Upper lobe of left lung (tissue), 6 donors: ENCODE measurements at places on chromosomes 1 and 21. TPM values are rescaled to one million over a fixed set of nuclear protein-coding genes. Genes with fewer than 3 reads are reported as not detected.

GRCh38 chr1:73096841-73097240 lies 814.5 kb upstream of the NEGR1 start:
- no peaks in the 10 kb centered on the region for H3K36me3 ChIP-seq
- no peak overlapping the region for H3K27ac ChIP-seq
- no peak for DNase-seq
- H3K4me3 ChIP-seq = no peak overlapping the region
- H3K27me3 ChIP-seq = no peaks in the 10 kb centered on the region

DNA sequence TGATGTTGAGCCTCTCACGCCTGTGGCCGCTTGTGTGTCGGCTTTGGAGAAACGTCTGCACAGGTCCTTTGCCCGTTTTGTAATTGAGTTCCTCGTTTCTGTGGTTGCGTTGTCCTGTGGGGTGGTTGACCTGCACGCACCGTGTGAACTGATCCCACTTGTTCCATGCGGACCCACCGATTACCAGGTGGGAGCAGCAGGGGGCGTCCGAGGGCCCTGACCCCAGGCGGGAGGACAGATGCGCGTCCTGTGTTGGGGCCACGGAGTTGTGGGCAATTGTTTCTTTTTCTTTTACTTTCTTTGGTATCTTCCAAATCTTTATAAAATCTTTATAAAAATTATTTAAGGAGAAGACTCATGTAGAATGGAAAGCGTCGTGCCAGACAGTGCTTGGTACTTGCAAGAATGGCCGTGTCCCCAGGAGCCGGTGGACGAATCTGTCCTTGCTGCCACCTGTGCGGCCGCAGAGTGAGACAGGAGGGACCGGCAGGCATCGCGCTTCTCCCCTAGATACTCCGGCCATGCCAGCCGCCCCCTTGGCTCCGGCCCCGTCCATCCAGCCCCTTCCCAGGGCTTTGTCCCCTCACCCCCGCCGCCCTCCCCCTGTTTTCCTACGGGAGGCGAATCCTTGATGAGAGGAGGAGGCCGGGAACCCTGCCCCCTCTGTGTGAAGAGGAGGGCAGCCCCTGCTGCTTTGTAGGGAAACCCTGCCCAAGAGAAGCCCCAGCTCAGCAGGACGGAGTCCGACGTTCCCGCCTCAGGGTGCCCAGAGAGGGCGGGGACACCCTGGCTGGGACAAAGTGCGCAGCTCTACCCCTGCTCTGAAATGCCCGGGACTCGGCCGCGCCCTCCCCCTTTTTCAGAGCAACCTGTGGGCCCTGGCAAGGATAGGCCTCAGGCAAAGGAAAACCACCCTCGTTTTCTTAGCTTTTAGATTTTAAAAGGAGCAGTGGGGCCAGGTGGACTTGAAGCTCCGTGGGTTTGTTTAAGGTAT lies 41.7 kb downstream of the PRKCZ start:
- no peaks in the 10 kb centered on the region for H3K36me3 ChIP-seq
- H3K4me3 ChIP-seq = no peak overlapping the region
- H3K27me3 ChIP-seq = no peaks in the 10 kb centered on the region
- H3K4me1 ChIP-seq = no peaks in the 10 kb centered on the region

TMCO4 gene
- total RNA-seq = 36.3 TPM

DNA sequence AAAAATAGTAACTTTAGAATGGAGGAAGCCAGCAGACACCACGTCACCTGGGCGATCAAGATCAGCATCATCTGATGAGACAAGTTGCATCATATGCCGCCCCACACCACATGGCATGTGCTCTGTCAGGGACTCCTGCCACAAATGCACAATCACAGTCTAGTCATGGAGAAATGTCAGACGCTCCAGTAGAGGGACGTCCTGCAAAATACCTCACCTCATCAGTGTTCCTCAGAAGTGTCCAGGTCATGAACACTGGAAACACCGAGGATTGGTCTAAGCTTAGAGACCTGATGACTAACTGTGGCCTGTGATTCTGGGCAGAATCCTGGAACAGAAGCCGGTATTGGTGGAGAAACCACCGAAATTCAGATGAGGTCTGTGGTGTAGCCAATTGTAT lies 14.3 kb downstream of the ADARB1 start:
- H3K27me3 ChIP-seq = no peaks in the 10 kb centered on the region
- H3K36me3 ChIP-seq = no peaks in the 10 kb centered on the region
- no peak overlapping the region for H3K4me3 ChIP-seq
- peaks cover 54% of the 10 kb centered on the region for H3K4me1 ChIP-seq
- no peak overlapping the region for H3K27ac ChIP-seq

CNIH4 gene
- 32.5 TPM for total RNA-seq

- no peaks in the 10 kb centered on the region for H3K36me3 ChIP-seq
- no peaks in the 10 kb centered on the region for H3K4me1 ChIP-seq
- no peak overlapping the region for H3K27ac ChIP-seq
- no peak for DNase-seq
These were observed 45.9 kb upstream of the WLS start for GRCh38 chr1:68278221-68278620.

- H3K4me1 ChIP-seq = no peaks in the 10 kb centered on the region
- no peaks in the 10 kb centered on the region for H3K27me3 ChIP-seq
- no peaks in the 10 kb centered on the region for H3K36me3 ChIP-seq
- DNase-seq = no peak
These were observed 146.6 kb downstream of the TBX15 start for GRCh38 chr1:118841521-118841920.

- H3K27ac ChIP-seq = no peak overlapping the region
- peak; percentile 49 for DNase-seq
- H3K36me3 ChIP-seq = no peaks in the 10 kb centered on the region
- no peak overlapping the region for H3K4me3 ChIP-seq
These were observed 437.2 kb upstream of the PRMT6 start for GRCh38 chr1:106619080-106619826.

NEK2 gene
- 0.66 TPM for total RNA-seq

DNA sequence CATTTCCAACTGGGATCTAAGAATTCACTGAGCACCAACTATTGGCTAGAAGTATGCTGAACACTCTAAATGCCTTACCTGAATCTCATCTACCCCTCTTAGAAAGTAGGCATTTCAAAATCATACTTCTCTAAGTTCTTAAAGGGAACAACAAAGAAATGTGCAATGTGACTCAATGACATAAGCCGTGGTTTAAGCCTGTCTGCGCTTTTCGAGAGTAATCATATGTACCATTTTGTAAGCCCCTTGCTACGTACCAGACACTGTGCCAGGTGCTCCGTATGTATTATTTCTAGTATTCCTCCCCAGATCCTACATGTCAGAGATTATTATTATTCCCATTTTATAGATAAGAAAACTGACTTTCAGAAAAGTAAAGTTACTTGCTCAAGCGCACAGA lies 454.2 kb downstream of the SETD4 start:
- H3K27me3 ChIP-seq = no peaks in the 10 kb centered on the region
- H3K4me3 ChIP-seq = no peak overlapping the region
- H3K36me3 ChIP-seq = no peaks in the 10 kb centered on the region

GRCh38 chr21:45056296-45056904 lies 18.0 kb upstream of the ADARB1 start:
- H3K4me1 ChIP-seq = peaks cover 10% of the 10 kb centered on the region
- H3K27ac ChIP-seq = no peak overlapping the region
- no peak overlapping the region for H3K4me3 ChIP-seq

DNA sequence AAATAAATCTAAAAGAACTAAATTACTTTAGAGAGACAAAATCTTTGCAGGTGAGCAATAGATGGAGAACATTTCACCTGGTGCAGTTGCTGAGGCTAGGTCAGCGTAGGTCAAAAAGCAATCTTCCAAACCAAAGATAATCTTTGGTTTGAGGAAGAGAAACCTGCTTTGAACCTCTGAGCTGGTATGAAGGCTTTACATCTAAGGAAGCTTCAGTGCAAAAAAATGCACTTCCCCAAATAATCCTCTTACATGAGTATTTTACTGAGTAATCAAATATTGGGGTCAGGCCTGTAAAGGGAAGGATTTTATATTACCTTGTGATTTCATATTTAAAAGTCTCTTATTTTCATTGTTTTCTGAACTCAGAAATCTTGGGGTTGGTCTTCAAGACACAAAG lies 223.6 kb downstream of the SRGAP2C start:
- no peaks in the 10 kb centered on the region for H3K36me3 ChIP-seq
- H3K27me3 ChIP-seq = no peaks in the 10 kb centered on the region
- H3K27ac ChIP-seq = no peak overlapping the region
- DNase-seq = no peak
- H3K4me3 ChIP-seq = no peak overlapping the region

KIF17 gene
- total RNA-seq = 4.2 TPM

DNA sequence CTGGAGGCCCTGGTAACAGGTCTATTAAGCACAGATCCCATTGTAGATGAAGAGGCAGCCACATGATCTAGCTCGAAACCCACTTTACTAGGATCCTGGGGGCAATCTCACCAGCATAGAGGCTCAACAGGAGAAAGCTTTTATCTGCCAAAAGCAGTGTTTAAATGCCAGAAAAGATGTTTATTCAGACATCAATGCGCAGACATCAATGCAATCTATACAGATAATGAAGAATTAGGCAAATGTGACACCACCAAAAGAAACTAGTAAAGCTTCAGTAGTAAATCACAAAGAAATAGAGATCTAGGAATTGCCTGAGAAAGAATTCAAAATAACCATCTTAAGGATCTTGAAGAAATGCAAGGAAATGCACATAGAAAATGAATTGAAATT lies 32.5 kb downstream of the OR6Y1 start:
- no peaks in the 10 kb centered on the region for H3K4me1 ChIP-seq
- H3K4me3 ChIP-seq = no peak overlapping the region
- no peaks in the 10 kb centered on the region for H3K36me3 ChIP-seq
- no peak for DNase-seq

SPRR2A gene
- not detected for total RNA-seq

GRCh38 chr1:246095443-246095842 lies 411.6 kb downstream of the SMYD3 start:
- DNase-seq = no peak
- no peak overlapping the region for H3K27ac ChIP-seq
- H3K4me3 ChIP-seq = no peak overlapping the region
- H3K4me1 ChIP-seq = no peaks in the 10 kb centered on the region
- no peaks in the 10 kb centered on the region for H3K27me3 ChIP-seq

GRCh38 chr21:33078907-33079582 lies 9.1 kb downstream of the OLIG1 start:
- H3K36me3 ChIP-seq = no peaks in the 10 kb centered on the region
- DNase-seq = peak; percentile 64

DNA sequence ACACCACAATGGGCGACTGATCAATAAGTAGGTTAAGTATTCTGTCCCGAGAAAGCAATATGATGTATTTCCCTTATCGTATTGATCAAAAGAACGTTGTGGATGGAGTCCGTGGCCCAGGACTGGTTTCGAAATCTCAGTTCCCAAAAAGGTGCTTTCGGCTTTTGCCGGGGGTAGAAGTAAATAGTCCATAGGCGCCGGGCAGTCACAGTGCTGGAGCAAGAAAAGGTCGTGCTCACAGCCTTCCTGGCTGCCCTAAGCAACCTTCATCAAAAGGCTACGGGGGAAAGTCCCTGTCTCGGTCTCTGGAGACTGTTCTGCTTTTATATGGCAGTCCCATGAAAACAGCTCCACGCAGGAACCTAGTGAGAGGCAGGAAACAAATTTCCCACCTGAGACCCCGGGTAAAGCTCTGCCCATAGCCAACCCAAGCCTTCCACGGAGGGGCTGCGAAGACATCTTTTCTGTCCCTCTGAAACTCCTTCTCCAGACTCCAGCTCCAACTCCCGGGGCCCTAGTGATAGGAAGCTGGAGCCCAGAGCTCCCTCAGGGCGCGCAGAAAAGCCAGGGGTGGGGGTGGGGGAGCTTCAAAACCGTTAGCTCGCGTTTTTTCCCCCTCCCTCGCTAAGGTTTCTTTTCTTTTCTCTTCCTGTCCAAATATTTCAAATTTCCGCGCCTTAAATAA lies 7.0 kb downstream of the CDKN2C start:
- H3K36me3 ChIP-seq = no peaks in the 10 kb centered on the region
- H3K4me3 ChIP-seq = peak overlapping the region; percentile 86
- H3K4me1 ChIP-seq = peaks cover 20% of the 10 kb centered on the region
- DNase-seq = peak; percentile 40
- peak overlapping the region; percentile 88 for H3K27ac ChIP-seq
